Chondrocyte (in vitro differentiated cells): ENCODE measurements at places on chromosomes 4 and X. TPM values are rescaled to one million over a fixed set of nuclear protein-coding genes. Genes with fewer than 3 reads are reported as not detected.

Gene ADGRG2
- 0.15 to 0.24 TPM (median 0.21 TPM) in 3 replicates for total RNA-seq

Gene SHROOM4
- 5.5 to 7.5 TPM (median 6.4 TPM) in 3 replicates for total RNA-seq

GRCh38 chr4:15794905-15795304, 16.8 kb downstream of the CD38 start:
- no peak overlapping the region for H3K27ac ChIP-seq
- H3K27me3 ChIP-seq, result peaks cover 29% of the 10 kb centered on the region
- no peak overlapping the region for H3K4me3 ChIP-seq
- DNase-seq, result no peak
- peaks cover 1% of the 10 kb centered on the region for H3K36me3 ChIP-seq
- no peaks in the 10 kb centered on the region for H3K4me1 ChIP-seq

- DNase-seq, result no peak
- no peak overlapping the region for H3K27ac ChIP-seq
- no peak overlapping the region for H3K4me3 ChIP-seq
- peaks cover 1% of the 10 kb centered on the region for H3K36me3 ChIP-seq
- H3K4me1 ChIP-seq, result no peaks in the 10 kb centered on the region
- no peaks in the 10 kb centered on the region for H3K27me3 ChIP-seq
Observed at GRCh38 chr4:109657854-109658418, 45.3 kb downstream of the CASP6 start.

DNA sequence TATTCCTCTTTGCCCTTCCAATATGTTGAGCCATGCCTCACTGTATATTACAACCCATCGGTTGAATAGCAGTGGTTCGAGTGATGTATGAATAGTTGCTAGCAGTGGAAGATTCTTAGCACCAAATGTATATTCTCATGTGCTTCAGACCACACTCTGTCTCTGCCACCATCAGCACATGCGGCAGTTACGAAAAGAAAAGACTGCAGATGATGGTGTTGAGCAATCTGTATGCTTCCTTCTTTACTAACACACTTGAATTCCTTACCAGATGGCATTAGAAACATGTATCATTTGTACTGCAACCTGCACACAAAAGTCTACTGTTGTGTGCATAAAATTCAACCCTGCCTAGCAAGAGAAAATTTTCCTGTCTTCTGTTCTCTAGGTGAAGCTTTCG, 214.6 kb downstream of the ENOX2 start:
- peaks cover 7% of the 10 kb centered on the region for H3K36me3 ChIP-seq
- no peak overlapping the region for H3K4me3 ChIP-seq
- H3K27me3 ChIP-seq, result no peaks in the 10 kb centered on the region
- DNase-seq, result no peak
- H3K4me1 ChIP-seq, result peaks cover 2% of the 10 kb centered on the region

DNA sequence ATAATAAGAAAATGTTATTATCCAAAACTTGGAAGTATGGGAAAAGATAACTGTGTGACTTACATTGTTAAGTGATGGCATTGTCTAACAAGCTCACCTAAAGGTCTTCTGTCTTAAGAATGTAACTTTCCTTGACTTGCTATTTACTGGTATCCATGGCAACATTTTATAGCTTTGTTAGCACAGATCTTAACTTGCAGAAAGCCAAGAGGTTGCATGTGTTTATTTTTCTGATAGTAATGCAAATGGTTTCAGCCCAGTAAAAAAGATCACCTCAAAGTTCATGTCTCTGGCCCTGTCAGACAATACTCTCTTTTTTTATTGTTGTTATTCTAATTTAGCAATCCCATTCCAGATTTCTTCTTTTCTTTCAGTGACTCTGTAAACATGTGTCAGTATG, 425.3 kb downstream of the SPRY1 start:
- no peak overlapping the region for H3K27ac ChIP-seq
- DNase-seq, result no peak
- no peaks in the 10 kb centered on the region for H3K27me3 ChIP-seq

DNA sequence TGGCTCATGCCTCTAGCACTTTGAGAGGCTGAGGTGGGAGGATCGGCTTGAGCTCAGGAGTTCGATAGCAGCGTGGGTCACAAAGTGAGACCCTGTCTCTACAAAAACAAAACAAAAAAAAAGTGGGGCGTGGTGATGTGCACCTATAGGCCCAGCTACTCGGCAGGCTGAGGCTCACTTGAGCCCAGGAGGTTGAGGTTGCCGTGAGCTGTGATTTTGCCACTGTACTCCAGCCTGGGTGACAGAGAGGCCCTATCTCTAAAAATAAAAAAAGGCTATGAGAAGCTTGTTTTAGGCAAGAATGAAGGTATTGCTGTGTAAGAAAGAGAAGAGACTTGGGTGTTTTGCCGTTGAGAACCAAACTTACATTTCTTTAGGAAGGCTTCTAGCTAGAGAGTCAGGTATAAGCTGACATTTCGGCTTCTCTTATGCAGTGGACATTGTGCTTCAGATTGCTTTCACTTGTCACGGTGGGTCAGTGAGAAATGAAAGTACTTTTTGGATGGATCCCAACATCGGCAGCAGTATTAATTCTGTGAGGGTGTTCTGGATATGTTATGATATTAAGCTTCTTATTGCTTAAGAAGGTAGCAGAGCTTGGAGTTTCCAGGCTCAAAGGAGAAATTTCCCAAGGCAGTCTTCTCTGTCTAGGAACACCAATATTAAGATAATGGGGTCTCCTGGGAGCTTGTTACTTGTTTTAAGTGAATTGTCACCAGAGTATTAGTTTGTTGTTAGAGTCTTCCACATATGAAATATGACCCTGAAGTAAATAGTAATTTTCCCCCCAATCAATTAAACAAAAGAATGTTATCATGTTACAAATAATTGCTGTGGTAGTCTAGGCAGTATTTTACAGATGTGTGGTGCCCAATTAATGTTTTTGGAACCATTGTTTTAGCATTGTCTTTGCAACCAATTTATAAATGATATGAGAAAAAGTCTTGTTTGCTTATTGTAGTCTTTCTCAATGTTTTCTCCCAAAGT, 17.6 kb downstream of the TMEM131L start:
- H3K27me3 ChIP-seq, result no peaks in the 10 kb centered on the region
- DNase-seq, result no peak
- peaks cover 39% of the 10 kb centered on the region for H3K4me1 ChIP-seq
- H3K4me3 ChIP-seq, result no peak overlapping the region
- no peak overlapping the region for H3K27ac ChIP-seq
